Stimulated activated CD4-positive, alpha-beta T cell treated with anti-CD3 and anti-CD28 coated beads, TNF-alpha, amount 100 ng/mL, for 48 hours (primary cell): ENCODE measurements at places on chromosomes 5 and 9.
A peak's percentile ranks its signal among the peaks of the same experiment; 100 is the strongest.

GRCh38 chr9:112020680-112021596 lies 124.3 kb downstream of the UGCG start:
- DNase-seq: no peak

DNA sequence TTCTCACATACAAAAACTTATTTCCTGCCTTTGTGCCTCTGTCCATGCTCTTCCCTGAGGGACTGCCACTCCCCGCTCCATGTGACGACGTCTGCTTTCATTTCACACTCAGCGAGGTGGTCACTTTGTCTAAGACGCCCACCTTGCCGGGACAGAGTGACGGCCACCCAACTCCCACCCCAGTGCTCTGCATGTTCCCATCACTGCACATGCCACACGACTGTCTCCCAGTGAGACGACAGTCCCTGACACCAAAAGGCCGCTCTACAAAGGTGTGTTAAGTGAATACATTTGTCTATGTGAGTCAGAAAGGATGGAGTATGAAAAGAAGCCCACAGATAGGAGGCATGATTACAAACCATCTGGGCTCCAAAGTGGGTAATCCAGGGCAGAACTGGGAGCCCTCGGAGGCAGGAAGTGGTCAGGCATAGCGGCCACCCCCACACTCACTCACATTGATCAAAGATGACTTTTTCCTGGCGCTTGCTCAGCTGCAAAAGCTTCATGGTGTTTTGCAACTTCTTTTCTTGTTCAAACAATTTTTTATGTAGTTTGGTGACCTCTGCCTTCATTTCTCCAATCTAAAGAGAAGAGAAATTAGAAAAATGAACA lies 185.8 kb downstream of the CDK5RAP2 start:
- DNase-seq: peak; percentile 37

- no peak for DNase-seq
Measured at GRCh38 chr9:23962101-23962500, 136.1 kb upstream of the ELAVL2 start.

- no peak for DNase-seq
Measured at GRCh38 chr5:132467287-132467984, 23.1 kb downstream of the IRF1 start.

- DNase-seq: no peak
Measured at GRCh38 chr5:38751103-38751502, 94.7 kb upstream of the OSMR start.

- no peak for DNase-seq
Measured at GRCh38 chr9:19488721-19489120, 79.9 kb downstream of the ACER2 start.

DNA sequence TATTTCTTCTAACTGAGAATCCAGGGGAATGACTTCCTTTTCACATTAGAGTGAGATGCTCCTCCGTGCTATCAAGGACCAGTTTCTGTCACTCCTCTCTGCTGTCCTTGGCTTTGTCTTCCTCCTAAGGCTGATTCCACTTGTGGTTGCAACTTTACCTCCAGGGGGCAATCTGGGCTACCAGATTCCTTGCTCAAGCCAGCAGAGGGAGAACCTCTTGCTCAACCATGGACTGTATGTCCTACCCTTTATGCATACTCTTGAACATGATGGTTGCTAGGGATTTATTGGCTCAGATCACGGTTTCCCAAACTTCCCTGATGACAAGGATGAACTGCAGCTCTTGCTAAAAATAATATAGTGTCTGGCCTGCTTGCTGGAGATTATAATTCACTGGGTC lies 24.0 kb downstream of the NNT start:
- no peak for DNase-seq

- no peak for DNase-seq
Measured at GRCh38 chr5:14457476-14457875, 124.1 kb upstream of the OTULINL start.

DNA sequence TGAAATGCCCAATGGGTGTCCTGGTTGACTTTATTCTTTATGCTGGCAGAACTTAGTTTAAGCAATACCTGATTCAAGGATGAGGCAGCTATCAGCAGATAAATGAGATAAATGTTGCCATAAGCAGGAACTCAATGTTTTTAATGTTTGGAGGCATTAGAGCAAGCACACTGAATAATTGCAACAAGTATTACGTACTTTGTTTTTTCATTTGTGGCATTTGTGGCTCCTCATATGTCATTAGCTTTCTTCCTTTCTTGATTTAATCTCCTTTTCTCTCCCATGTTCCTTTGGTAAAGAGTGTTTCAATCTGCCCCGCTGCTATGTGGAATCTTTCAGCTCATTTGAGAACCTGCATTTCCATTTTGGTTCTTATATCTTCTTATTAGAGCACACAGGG lies 6.4 kb upstream of the NR3C1 start:
- no peak for DNase-seq

DNA sequence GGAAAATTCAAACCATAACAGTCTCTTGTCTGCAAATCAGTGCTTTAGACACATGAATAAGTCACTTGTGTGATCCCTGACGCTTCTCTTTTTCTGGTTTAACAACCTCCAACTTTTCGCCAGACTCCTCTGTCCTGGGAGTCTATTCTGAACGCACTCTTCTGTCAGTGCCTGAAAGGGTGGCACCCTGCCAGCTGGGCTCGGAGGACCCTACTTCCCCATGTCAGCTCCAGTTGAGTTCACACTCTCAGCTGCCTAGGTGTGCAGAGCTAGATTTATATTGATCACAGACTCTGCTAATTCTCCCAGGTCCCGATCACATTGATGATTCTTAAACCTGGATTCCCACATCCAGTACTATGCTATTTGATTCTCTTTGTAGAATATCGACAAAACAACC lies 649.1 kb downstream of the BNC2 start:
- DNase-seq: no peak

DNA sequence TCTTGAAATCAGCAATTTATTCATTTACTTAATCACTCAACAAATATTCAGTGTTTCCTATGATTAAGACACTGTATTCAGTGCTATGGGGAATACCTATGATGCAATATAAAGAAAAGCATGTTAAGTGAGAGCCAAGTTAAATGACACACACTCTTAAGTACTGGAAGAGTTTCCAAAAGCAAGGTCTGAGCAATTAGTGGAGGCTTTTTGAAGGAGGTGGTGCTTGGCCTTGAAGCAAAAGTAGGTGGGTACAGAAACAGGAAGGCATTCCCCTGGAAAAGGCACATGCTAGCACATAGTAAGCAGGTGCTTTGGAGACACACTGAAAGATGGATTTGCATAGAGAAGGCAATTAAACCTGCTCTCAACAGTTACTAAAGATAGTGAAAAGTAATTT lies 4.0 kb downstream of the TSLP start:
- DNase-seq: no peak
